ENCODE measurements at places on chromosomes 7 and 10.

DNA sequence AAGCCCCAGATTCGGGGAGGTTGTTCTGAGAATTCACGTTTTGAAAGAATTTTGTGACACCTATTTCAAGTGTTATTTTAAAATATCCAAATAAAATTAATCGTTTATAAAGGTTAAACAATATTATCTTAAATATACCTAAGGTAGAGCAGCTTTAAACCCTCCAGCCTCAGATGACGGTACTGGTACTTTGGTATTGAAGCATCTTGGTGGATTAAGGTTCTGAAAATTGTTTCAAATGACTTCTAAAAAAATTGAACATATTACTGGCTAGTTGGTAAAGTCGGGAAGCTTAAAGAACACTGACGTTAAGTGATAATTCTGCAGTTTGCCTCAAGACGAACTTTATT is 392 bp upstream of the HUS1 start:
- DNase-seq = no peak

DNA sequence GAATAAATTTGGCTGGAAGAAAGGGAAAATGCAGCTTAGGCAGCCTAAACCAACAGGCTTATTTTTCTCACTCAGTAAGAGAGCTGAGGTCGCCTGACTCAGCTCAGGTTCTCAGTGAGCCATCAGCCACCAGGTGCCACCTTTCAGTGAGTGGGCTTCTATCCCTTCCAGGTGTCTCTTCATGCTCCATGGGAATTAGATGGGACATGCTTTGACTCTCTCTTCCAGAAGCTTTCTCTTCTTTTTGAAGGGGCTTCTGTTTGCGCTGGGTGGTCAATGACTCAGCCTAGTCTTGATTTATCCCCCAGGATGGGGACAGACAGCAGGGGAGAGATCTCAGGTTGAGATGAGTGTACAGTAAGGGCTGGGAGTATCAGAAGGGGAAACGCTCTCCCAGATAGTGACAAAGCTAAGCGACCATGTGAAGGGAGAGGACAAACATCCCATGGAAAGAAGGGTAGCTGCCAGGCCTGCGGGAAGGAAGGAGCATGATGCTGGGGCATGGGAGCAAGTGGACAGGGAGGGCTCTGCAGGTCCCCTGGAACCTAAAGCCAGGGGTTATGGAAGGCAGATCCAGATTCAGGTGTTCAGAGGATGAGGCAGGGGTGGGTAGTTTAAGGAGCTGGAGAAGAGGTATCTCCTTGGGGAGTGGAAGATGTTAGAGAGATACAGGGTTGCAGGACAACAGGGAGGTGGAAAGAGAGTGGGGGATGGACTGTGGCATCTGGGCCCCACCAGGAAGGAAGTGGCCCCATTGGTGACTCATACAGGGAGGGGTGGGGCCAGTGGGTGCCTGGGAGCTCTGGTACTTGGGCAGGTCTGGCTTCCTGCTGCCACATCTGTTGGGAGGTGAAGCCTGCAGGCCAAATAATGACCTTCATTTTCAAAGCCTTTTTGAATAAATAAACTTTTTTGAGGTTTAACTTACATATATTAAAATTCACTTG is 32.5 kb downstream of the OGDH start:
- peak; percentile 65 for DNase-seq

GRCh38 chr7:87328281-87328680 is 17.2 kb upstream of the CROT start:
- no peak for DNase-seq

DNA sequence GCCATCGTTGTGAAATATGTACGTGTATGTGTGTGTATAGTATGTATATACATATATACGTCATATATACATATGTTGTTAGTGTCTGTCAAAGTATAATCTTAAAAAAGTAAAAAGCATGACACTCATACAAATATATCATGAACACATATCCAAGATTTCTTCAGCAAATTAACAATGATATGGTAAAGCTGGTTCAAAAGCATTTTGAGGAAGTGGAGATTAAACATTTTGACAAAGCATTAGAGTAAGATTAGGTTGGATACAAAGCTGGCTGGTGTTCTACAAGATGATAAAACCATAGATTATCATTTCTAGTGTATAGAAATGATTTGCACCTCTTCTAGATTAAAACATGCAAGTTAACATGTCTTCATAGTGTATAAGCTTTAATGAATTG is 771 bp upstream of the NUDCD3 start:
- no peak for DNase-seq

GRCh38 chr10:10014846-10015245 is 1002.8 kb upstream of the CELF2 start:
- DNase-seq = no peak

GRCh38 chr10:91389636-91390512 is 20.3 kb upstream of the HECTD2 start:
- no peak for DNase-seq

GRCh38 chr7:32489788-32490126 is 423 bp downstream of the LSM5 start:
- no peak for DNase-seq

GRCh38 chr10:101301111-101301731 is 52.7 kb upstream of the BTRC start:
- DNase-seq = no peak

GRCh38 chr10:122659126-122659525 is 40.5 kb downstream of the C10orf120 start:
- DNase-seq = no peak

GRCh38 chr10:104329735-104330134 is 8.5 kb downstream of the ITPRIP start:
- DNase-seq = no peak
